ENCODE measurements at places on chromosomes 6 and 20.

DNA sequence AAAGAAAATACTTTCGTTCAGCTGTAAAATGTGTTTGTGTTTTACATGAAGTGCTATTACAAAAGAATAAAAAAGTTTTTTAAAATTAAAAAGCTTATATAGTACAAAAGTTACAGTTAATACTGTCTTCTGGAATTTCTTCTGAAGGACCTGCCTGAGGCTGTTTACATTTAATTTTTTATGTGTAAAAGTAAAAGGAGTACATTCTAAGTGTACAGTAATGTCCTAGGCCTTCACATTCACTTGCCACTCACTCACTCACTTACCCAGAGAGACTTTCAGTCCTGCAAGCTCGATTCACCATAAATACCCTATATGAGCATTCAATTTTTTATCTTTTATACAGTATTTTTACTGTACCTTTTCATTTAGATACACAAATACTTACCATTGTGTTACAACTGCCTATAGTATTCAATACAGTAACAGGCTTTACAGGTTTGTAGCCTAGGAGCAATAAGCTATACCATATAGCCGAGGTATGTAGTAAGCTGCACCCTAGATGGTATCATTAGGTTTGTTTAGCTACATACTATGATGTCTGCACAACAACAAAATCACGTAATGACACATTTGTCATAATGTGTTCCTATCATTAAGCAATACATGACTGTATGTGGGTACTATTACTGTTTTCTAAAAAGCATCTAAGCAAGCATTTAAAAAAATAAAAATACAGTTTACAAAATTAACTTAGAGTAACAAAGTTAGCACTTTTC, 33.0 kb downstream of the RNF146 start:
- H3K4me1 ChIP-seq, result no peaks in the 10 kb centered on the region
- DNase-seq, result no peak
- H3K36me3 ChIP-seq, result peaks cover under 1% of the 10 kb centered on the region

- no peaks in the 10 kb centered on the region for H3K27me3 ChIP-seq
- H3K36me3 ChIP-seq, result peaks cover 19% of the 10 kb centered on the region
- H3K27ac ChIP-seq, result no peak overlapping the region
- DNase-seq, result peak; percentile 34
- no peak overlapping the region for H3K4me3 ChIP-seq
Observed at GRCh38 chr20:33407251-33407650, 5.9 kb upstream of the CDK5RAP1 start.

DNA sequence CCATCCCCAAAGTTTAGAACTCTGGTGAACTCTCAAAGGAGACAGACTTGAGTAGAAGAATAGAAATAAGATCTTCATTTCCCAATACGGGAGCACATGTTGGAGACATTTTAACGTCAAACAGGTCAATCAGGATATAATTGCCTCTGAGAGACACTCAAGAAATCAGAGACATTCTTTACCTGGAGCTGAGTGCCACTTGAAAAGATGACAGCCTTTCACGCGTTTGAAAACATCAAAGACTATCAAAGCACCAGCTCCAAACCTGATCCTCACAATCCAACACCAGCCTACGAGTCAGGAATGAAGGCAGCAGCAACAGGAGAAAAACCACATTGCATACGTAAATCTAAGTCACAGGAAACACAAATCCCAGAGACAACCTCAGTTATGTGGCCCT, 571.5 kb upstream of the CDH4 start:
- no peak for DNase-seq
- H3K27ac ChIP-seq, result no peak overlapping the region
- H3K4me1 ChIP-seq, result no peaks in the 10 kb centered on the region
- H3K27me3 ChIP-seq, result peaks cover 4% of the 10 kb centered on the region
- H3K4me3 ChIP-seq, result no peak overlapping the region

- DNase-seq, result no peak
- no peaks in the 10 kb centered on the region for H3K36me3 ChIP-seq
Observed at GRCh38 chr6:49118478-49118877, 344.6 kb downstream of the MMUT start.

DNA sequence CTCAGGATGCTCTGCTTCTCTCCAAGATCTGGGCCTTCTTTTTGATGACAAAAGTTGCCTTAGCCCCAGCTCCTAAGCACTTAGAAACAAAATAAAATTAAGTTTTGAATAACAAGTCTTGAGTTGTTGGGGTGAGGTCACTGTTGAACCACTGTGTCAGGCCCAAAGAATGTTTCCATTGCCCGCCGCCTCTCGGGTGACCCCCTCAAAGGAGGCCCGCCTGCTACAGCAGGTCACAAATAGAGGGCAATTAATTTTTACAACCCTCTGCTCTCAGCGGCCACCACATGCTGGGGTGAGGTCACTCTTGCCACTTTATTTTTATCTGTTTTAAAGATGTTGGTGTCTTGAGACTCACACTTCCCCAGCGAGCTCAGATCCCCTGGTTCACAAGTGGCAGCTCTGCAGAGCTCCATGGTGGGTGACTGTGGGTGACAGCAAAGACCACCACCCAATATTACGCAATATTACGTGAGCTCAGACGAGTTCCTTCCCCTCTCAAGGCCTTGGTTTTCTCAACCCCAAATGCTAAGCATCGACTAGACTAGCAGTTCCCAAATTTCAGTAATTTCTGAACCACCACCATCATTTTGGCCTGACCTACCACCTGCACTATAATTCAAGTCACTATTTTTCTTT, 247.7 kb upstream of the PMEPA1 start:
- H3K27me3 ChIP-seq, result no peaks in the 10 kb centered on the region
- H3K4me3 ChIP-seq, result no peak overlapping the region

Data from common myeloid progenitor, CD34-positive (primary cell).